ENCODE measurements at places on chromosomes 11 and 22.

GRCh38 chr11:113986351-113987140 lies 11.6 kb downstream of the HTR3A start:
- DNase-seq: no peak

DNA sequence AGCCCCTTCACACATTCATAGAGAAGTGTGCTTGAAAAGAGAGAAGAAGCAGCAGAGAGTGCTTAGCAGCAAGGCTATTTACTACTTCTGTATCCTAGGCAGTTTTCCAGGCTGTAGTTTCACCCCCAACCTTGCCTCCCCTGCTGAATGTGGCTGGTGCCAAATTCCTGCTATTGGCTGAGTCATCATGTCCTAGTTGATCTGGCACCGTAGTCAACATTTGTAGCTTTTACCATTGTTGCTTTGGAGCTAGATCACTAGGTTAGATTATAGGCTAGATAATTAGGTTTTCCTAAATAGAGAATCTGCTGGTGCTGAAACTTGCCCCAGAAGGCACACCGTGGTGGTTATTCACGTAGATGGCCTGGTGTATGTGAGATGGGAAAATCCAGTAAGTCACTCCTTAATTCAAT lies 32.7 kb downstream of the ARHGAP42 start:
- DNase-seq: peak; percentile 82

DNA sequence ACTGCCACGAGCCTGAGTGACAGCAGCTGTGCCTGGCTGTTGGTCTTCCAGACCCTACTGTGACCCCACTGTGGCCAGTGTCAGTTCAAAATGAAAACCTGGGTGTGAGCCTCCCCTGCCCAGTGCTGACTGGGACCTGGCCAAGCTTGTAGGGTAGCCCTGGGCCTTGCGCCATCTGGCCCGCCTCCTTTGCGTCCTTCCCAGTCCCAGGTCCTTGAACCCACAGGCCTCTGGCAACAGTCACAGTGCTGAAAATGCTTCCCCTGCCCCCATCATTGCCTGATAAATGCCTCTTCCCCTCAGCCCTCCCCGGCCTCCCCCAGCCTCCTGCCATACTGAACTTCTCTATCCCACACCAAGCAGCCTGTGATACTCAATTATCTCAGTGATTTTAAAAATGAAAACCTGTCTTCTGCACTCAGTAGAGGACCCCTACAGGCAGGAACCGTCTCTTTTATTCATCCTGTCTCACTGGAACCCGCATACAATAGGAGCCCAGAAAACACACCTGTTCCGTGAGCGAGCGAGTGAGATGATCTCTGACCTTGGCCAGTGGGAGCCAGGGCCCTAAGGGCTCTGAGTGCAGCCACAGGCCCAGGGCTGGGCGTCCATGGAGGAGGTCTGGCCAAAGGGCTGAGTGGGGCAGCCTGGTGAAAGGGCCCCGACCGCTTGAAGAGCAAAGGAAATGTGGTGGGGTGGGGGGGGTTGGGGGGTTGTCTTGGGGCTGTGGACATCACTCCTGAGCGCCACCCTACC lies 49.7 kb upstream of the TTLL12 start:
- DNase-seq: no peak

DNA sequence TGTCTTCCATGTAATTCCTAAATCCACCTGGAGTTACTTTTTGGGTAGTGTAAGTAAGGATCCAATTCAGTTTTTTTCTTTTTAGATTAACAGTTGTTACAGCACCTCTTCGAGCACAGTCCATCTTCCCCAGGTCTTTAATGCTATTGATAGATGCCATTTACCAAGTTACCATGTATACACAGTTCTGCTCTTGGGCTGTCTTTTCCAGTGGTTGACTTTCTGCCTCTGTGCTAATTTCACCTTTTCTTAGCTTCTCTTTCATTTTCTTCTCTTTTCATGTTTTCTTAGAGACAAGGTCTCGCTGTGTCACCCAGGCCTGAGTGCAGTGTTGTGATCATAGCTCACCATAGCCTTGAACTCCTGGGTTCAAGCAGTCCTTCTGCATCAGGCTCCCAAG lies 12.0 kb downstream of the ATXN10 start:
- DNase-seq: no peak

GRCh38 chr22:50058906-50059880 lies 1.1 kb upstream of the TTLL8 start:
- DNase-seq: no peak

DNA sequence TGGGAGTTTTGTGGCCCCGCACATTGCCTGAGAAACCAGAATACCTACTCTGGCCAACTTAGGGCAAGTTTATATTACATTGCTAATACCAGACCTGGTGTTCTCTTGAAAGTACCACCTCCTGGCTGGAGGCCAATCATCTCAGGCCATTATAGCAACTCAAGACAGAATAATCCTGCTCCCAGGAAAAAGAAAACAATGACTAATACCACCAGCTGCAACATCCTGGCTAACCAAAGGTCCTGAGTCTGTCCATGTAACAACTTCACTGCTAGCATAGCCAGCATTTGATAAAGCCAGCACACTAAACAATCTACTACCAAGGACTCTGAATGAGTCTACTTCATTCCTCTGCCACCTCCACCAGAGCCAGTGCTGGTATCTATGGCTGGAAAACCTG lies 1298.7 kb upstream of the CNTN5 start:
- peak; percentile 66 for DNase-seq

DNA sequence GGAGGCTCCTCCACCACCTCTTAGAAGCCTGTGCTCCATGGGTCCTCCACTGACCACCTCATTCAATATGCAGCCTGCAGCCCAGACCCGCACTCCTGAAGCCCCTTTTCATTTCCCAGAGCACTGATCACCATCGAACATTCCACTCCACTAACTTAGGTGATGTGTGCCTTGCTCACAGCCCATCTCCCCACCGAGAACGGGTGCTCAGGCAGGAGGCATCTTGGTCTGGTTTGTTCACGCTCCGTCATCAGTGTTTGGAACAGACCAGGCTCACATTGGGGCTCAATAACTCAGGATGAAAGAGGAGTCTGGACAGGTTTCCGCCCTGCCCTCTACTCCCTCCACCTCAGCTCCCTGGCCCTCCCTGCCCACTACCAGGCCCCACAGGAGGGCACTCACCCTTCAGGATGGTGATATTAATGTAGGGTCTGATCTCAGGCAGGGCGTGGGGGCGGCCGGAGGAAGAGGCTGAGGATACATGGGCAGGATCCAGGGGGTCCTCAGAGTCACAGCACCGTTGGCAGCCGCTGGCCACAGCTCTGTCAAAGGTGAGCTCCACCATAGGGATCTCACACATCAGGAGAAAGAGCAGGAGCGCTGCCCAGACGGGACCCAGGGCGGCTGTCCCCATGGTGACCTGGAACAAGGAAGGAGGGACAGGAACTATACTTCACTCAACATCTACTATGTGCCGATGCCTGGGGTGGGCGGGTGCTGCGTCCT lies 3.1 kb downstream of the C1QTNF6 start:
- no peak for DNase-seq

- DNase-seq: no peak
Measured at GRCh38 chr11:48011798-48012391, 31.5 kb downstream of the PTPRJ start.

DNA sequence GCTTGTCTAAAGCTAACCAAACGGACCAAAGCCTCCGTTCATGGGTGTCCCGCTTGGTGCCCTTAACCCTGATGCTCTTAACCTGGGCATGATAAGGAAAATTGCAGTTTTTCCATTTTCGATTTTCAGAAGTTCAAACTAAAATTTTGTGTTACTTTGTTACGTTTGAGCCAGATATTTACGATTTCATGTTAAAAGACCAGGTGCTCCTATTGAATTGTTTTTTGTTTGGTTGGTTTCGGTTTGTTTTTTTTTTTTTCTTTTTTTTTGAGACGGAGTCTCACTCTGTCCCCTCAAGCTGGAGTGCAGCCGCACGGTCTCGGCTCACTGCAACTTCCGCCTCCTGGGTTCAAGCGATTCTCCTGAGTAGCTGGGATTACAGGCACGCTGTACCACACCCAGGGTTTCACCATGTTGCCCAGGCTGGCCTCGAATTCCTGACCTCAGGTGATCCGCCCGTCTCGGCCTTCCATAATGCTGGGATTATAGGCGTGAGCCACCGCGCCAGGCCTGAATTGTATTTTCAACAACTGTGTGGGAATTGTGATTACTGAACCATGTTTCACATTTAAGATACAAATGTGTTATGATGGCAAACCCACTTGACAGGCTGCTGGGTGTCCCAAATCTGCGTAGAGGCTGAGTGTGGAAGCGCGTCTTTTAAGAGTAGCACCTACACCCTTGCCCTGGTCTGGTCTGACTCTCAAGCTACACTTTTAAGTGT lies 864 bp upstream of the USP28 start:
- DNase-seq: no peak

DNA sequence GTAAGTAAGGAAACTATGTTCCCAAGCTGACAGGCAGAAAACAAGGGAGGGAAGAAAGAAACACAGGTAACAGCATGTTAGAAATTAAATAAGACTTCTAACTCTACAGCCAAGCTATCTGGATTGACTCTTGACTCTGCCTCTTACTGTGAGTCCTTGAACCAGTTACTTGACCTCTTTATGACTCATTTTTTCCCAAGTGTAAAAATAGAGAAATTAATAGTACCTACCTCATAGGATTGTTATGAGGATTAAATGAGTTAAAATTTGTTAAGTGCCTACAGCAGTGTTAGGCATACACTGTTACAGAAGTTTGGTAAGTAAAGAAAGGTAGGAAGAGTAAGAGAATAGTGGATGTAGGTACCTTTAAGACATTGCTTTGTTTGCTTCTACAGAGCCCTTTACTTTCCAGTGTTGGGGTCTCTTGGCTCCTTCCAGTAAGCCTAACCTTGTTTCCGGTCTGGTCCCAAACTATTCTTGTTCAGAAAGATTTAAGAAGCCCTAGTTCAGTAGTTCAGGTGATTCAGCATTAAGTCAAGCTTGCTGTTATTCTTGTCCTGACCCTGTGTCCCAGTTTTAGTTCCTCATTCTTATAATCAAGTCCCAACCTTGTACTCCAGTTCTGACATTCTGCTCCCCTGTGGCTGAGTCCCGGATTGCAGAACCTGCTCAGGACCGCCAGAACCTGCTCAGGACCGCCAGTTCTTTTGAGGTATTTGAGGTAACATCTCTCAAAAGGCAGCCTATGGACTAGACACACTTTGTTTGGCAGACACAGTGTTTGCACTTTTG lies 963.4 kb upstream of the CCDC90B start:
- peak; percentile 59 for DNase-seq

GRCh38 chr11:5280582-5281102 lies 10.9 kb upstream of the HBE1 start:
- DNase-seq: peak; percentile 93

- no peak for DNase-seq
Measured at GRCh38 chr11:66115638-66116301, 45.7 kb downstream of the PACS1 start.

GRCh38 chr22:35660291-35661127 lies 12.3 kb downstream of the APOL6 start:
- no peak for DNase-seq

DNA sequence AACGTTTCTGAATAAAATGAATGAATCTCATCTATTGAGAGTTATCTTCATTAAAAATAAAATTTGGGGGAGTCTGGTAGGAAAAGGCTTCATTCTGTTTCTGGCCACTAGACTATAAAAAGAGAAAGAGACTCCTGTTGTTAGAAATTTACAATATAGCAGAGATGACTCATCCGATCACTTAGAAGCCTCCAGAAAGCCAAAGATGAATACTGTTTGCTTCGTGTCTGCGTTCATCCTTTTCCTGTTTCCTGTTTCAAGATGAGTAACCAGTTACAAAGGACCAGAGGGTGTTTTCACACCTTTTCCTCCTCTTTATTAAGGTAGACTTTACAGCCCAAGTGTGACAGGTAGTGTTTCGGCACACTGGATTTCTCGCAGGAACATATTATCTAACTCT lies 1120.7 kb downstream of the LRRC4C start:
- DNase-seq: no peak

DNA sequence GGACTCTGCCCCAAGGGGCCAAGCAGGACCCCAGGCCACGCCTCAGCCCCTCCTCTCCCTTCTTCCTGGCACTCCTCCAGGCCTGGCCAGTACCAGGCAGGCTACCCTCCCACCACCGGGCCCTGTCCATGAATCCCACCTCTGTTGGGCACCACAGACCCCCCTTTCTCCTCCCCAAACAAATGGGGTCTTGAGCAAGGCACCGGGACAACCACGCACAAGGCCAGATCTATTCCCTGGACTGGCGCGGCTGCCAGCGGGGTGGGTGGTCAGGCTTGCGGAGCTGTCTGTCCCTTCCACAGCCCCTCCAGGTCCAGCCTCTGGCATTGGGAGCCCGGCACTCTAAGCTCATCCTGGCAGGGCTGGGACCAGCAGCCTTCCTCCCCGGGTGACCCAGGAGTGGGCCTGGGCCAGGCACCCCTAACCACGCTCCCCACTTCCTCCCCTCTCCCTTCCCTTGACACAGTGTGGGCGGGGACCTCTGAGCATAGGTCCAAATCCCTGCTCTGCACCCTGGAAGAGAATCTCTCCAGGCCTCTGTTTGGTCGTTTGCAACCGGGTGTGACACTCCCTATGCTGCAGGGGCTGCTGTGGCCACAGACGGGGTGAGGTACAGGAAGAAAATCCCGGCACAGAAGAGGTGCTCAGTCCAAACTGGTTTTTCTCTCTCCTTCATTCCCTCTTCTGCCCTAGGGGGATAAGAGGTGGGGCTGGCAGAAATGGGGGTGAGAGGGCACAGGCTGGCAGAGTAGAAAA lies 14.6 kb downstream of the ELFN2 start:
- DNase-seq: no peak

Data from epithelial cell of proximal tubule (primary cell).